ENCODE measurements at places on chromosomes 11 and 22.

- no peak for DNase-seq
- no peaks in the 10 kb centered on the region for H3K4me1 ChIP-seq
- H3K36me3 ChIP-seq, result peaks cover 26% of the 10 kb centered on the region
- H3K27ac ChIP-seq, result peak overlapping the region; percentile 20
Observed at GRCh38 chr22:43168471-43169309, 17.3 kb downstream of the TSPO start.

GRCh38 chr11:74102321-74102720, 68.5 kb downstream of the C2CD3 start:
- H3K27ac ChIP-seq, result no peak overlapping the region
- H3K4me3 ChIP-seq, result no peak overlapping the region
- DNase-seq, result no peak
- peaks cover 48% of the 10 kb centered on the region for H3K36me3 ChIP-seq
- peaks cover 4% of the 10 kb centered on the region for H3K4me1 ChIP-seq
- H3K27me3 ChIP-seq, result no peaks in the 10 kb centered on the region

- peaks cover 30% of the 10 kb centered on the region for H3K4me1 ChIP-seq
- no peak overlapping the region for H3K27ac ChIP-seq
- peaks cover 56% of the 10 kb centered on the region for H3K27me3 ChIP-seq
- H3K36me3 ChIP-seq, result no peaks in the 10 kb centered on the region
Observed at GRCh38 chr11:7579361-7579791, 65.6 kb downstream of the PPFIBP2 start.

GRCh38 chr11:35615921-35616900, 2.0 kb upstream of the FJX1 start:
- H3K4me1 ChIP-seq, result peaks cover 3% of the 10 kb centered on the region
- H3K27ac ChIP-seq, result no peak overlapping the region
- H3K27me3 ChIP-seq, result peaks cover 51% of the 10 kb centered on the region
- no peak for DNase-seq
- H3K36me3 ChIP-seq, result no peaks in the 10 kb centered on the region

GRCh38 chr11:355581-356458, 13.5 kb upstream of the B4GALNT4 start:
- peak overlapping the region; percentile 87 for H3K4me3 ChIP-seq
- H3K4me1 ChIP-seq, result peaks cover 24% of the 10 kb centered on the region
- peak; percentile 87 for DNase-seq
- H3K36me3 ChIP-seq, result no peaks in the 10 kb centered on the region

GRCh38 chr22:49699928-49700498, 127.7 kb downstream of the BRD1 start:
- no peak for DNase-seq
- H3K36me3 ChIP-seq, result no peaks in the 10 kb centered on the region
- H3K27ac ChIP-seq, result no peak overlapping the region
- H3K4me3 ChIP-seq, result no peak overlapping the region
- H3K27me3 ChIP-seq, result peaks cover 9% of the 10 kb centered on the region

GRCh38 chr11:64794526-64794925, 8.5 kb downstream of the MAP4K2 start:
- H3K27ac ChIP-seq, result peak overlapping the region; percentile 43
- H3K4me1 ChIP-seq, result peaks cover 5% of the 10 kb centered on the region
- H3K4me3 ChIP-seq, result no peak overlapping the region
- H3K36me3 ChIP-seq, result peaks cover 27% of the 10 kb centered on the region
- DNase-seq, result no peak
- H3K27me3 ChIP-seq, result no peaks in the 10 kb centered on the region

GRCh38 chr11:59560702-59561473, 49.5 kb downstream of the OR4D9 start:
- DNase-seq, result peak; percentile 73
- H3K27me3 ChIP-seq, result peaks cover 9% of the 10 kb centered on the region
- H3K4me1 ChIP-seq, result peaks cover 35% of the 10 kb centered on the region
- H3K27ac ChIP-seq, result peak overlapping the region; percentile 86
- H3K4me3 ChIP-seq, result peak overlapping the region; percentile 87

DNA sequence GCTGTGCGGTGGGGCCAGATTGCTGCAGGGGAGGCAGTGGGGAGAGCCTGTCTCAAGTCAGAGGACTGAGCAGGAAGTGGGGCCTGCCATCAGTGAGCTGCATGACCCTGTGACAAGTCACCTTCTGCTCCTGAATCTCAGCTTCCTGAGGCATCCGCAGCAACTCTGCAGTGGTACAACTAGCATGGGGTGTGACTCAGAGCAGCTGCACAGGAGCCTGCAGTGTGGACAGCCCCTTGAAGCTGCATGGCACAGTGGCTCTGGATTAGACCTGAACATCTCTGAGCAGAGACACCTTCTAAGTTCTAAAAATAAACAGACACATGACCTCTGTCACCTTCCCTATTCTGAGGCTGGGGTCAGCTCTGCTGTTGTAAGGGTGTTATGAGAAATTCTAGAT, 18.0 kb downstream of the FAM227A start:
- H3K4me1 ChIP-seq, result no peaks in the 10 kb centered on the region
- peaks cover 14% of the 10 kb centered on the region for H3K27me3 ChIP-seq
- no peak overlapping the region for H3K4me3 ChIP-seq
- H3K27ac ChIP-seq, result no peak overlapping the region
- no peak for DNase-seq

- peak overlapping the region; percentile 31 for H3K27ac ChIP-seq
- peaks cover 20% of the 10 kb centered on the region for H3K36me3 ChIP-seq
- H3K4me1 ChIP-seq, result peaks cover 22% of the 10 kb centered on the region
- H3K4me3 ChIP-seq, result no peak overlapping the region
Observed at GRCh38 chr22:41907436-41908401, 7.2 kb downstream of the SHISA8 start.

- no peaks in the 10 kb centered on the region for H3K36me3 ChIP-seq
- peaks cover 2% of the 10 kb centered on the region for H3K4me1 ChIP-seq
- no peak overlapping the region for H3K4me3 ChIP-seq
- H3K27ac ChIP-seq, result no peak overlapping the region
Observed at GRCh38 chr11:8721609-8722500, 39.3 kb downstream of the RPL27A start.

DNA sequence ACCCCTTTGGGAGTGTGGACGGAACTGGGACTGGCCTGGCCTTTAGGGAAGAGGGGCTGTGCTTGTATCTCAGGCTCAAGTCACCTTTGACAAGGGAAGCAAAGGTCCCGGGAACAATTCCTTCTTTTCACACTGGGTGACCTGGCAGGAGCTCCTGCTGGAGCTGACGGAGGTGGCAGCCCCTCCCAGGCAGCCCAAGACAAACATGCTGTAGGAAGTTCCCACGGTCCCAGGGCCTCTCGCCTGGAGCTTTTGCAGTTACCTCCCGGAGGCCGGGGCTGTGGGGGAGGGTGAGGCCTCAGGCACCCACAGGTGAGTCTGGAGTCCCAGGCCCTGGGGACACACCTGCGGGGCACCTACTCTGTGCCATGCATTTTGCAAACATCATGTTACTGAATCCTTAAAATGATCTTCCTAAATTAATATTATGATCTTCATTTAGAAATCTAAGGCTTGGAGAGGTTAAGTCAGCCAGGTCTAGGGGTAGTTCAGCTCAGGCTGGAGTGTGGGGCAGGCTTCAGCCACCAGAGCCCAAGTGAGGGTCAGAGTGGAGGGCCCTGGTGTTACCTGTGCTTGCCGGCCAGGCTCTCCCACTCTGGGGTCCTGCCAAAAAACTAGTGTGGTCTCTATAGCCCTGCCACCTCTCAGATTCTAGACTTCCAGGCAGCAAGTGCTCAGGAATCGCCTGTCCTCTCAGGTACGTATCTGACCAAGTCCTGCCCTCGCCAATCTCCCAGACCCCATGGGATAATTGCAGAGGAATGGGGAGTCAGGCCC, 15.7 kb upstream of the MYEOV start:
- no peaks in the 10 kb centered on the region for H3K36me3 ChIP-seq
- no peaks in the 10 kb centered on the region for H3K4me1 ChIP-seq
- DNase-seq, result no peak
- H3K4me3 ChIP-seq, result no peak overlapping the region
- no peaks in the 10 kb centered on the region for H3K27me3 ChIP-seq

DNA sequence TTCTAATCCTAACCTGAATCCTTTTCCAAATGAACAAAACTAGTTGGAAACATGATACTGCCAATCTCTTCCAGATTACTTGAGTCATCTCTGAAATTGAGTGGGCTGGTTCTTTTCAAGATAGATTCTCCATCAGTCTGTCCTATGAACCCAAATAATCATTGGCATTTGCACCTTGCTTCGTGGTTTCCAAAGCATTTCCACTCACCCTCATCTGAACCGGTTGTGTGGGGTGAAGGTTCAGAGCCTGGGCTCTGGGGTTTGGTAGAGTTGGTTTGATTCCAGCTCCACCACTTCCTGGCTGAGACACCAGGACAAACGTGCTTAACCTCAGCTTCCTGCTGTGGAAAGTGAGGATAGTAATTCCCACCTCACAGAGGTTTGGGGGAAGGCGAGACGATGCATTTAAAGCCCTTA, 206.4 kb upstream of the E2F8 start:
- peaks cover 5% of the 10 kb centered on the region for H3K4me1 ChIP-seq
- no peaks in the 10 kb centered on the region for H3K36me3 ChIP-seq
- H3K27me3 ChIP-seq, result peaks cover 6% of the 10 kb centered on the region
- H3K4me3 ChIP-seq, result no peak overlapping the region
- DNase-seq, result no peak

DNA sequence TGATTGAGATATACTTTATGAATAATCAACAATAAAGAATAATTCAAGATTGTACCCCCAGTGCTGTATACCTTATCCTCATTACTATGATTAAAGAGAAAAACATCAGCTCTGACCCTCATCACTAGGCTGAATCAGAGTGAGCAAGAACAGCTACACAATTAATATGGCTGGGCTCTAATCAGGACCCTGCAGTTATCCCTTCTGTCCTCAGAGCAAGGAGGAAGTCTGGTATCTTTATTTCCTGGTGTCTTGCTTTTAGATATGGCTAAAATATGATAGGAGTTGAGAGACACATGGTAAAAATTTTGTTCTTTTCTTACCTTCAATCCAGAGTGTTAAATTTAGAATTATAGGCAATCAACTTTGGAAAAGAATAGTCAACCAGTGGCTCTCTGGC, 28.6 kb upstream of the GAB2 start:
- no peaks in the 10 kb centered on the region for H3K27me3 ChIP-seq
- no peak overlapping the region for H3K27ac ChIP-seq
- H3K4me3 ChIP-seq, result no peak overlapping the region
- H3K4me1 ChIP-seq, result peaks cover 20% of the 10 kb centered on the region
- DNase-seq, result no peak

DNA sequence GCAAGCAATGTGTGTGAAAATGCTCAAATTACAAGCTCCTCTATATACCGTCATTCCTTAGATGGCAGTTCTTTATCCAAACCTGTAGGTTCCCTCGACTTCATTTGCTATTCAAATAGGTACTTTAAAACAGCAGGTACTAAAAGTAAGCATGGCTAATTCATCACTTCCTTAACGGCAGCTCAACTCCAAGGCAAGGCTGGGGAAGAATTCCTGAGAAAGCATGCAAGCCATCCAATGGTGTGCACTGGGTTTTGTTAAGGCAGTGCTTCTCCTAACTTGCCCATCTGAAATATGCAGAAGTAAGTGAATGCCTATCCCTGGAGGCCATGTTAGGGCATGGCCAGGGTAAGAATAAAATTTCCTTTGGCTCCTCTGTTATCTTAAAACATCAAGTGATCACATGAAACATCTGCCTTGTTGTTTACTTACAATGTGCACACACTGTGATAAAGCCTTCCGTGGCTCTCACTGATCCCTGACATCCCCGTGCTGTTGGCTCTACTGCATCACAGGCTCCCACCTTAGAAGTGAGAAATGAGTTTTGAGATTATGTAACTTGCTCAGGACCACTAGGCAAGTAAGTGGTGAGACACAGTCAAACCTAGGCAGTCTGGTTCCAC, 52.1 kb downstream of the SMCO4 start:
- no peak overlapping the region for H3K4me3 ChIP-seq
- H3K36me3 ChIP-seq, result peaks cover 8% of the 10 kb centered on the region
- no peaks in the 10 kb centered on the region for H3K27me3 ChIP-seq
- H3K4me1 ChIP-seq, result peaks cover 3% of the 10 kb centered on the region

GRCh38 chr11:120837696-120838095, 186.2 kb upstream of the TBCEL start:
- peaks cover 11% of the 10 kb centered on the region for H3K4me1 ChIP-seq
- no peaks in the 10 kb centered on the region for H3K36me3 ChIP-seq
- peaks cover 3% of the 10 kb centered on the region for H3K27me3 ChIP-seq
- no peak for DNase-seq
- H3K27ac ChIP-seq, result no peak overlapping the region
- H3K4me3 ChIP-seq, result no peak overlapping the region

DNA sequence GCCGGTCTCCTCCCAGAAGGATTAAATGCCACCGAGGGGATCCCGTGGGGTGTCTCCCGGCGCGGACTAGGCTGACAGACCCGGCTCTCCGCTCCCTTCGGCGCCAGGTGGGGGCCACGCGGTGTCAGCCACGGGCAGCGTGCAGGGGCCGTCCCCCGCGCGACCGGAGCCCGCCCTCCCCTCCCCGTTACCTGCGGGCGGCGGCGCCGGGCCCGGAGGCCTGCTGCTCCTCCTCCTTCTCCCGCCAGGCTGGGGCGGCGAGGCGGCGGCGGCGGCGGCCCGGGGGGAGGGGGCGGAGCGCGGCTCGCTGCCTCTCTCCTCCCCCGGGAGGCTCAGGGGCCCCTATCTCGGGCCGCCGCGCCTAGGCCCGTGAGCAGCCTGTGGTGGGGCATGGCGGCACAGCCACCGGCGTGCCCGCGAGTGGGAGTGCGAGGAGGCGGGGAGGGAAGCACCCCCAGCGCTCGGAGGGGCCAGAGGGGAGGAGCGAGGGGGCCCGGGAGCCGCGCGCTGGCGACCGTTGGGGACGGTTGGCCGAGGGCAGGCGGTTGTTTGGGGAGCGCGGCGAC, 450 bp downstream of the ZBTB44 start:
- DNase-seq, result peak; percentile 70
- peak overlapping the region; percentile 96 for H3K27ac ChIP-seq
- peaks cover 11% of the 10 kb centered on the region for H3K36me3 ChIP-seq
- H3K27me3 ChIP-seq, result no peaks in the 10 kb centered on the region
- peak overlapping the region; percentile 91 for H3K4me3 ChIP-seq

- H3K27me3 ChIP-seq, result peaks cover 5% of the 10 kb centered on the region
- H3K27ac ChIP-seq, result no peak overlapping the region
- no peaks in the 10 kb centered on the region for H3K36me3 ChIP-seq
- DNase-seq, result no peak
- H3K4me3 ChIP-seq, result no peak overlapping the region
- H3K4me1 ChIP-seq, result no peaks in the 10 kb centered on the region
Observed at GRCh38 chr22:48118654-48119053, 1356.2 kb downstream of the TBC1D22A start.

GRCh38 chr11:29490938-29491337, 525.9 kb downstream of the KCNA4 start:
- H3K27ac ChIP-seq, result no peak overlapping the region
- no peaks in the 10 kb centered on the region for H3K36me3 ChIP-seq
- H3K4me3 ChIP-seq, result no peak overlapping the region
- no peak for DNase-seq
- H3K27me3 ChIP-seq, result no peaks in the 10 kb centered on the region

DNA sequence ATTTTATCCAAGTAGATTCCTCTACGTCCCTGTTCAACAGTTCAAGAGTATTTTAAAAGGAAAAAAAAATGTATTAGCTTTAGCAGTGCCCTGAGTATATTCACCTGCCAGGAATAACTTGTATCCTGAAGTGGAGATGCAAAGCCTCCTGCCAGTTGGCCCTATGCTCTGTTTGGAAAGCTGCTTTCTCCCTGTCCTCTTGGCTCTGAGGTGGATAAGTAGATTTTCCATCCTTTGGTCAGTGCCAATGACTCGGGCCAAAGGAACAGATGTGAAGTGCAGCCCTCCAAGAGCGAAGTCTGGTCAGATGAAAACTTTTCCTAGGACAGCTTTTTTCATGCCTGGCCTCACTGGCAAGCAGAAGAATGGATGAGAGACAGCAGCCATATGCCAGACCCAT, 839.9 kb upstream of the TENM4 start:
- H3K36me3 ChIP-seq, result no peaks in the 10 kb centered on the region
- H3K27me3 ChIP-seq, result no peaks in the 10 kb centered on the region
- DNase-seq, result no peak

- peak overlapping the region; percentile 85 for H3K4me3 ChIP-seq
- H3K4me1 ChIP-seq, result peaks cover 56% of the 10 kb centered on the region
- no peak for DNase-seq
- H3K27me3 ChIP-seq, result no peaks in the 10 kb centered on the region
- peak overlapping the region; percentile 97 for H3K27ac ChIP-seq
- H3K36me3 ChIP-seq, result peaks cover 64% of the 10 kb centered on the region
Observed at GRCh38 chr11:4090258-4090657, 4.3 kb upstream of the RRM1 start.

Data from T-helper 2 cell treated with Interferon-gamma antibody and Interleukin-4, amounts not matched to agents 5 μg/mL and 100 μg/mL, for 36 hours (primary cell).